CD4-positive, alpha-beta T cell treated with Interleukin-4 for 4 hours (primary cell): ENCODE measurements at places on chromosomes 13 and 19.

- DNase-seq = no peak
Measured at GRCh38 chr13:98467263-98467985, 109.5 kb downstream of the STK24 start.

- no peak for DNase-seq
Measured at GRCh38 chr13:42361701-42362100, 89.7 kb downstream of the AKAP11 start.

- DNase-seq = no peak
Measured at GRCh38 chr19:32802840-32803239, 66.7 kb downstream of the SLC7A9 start.

- no peak for DNase-seq
Measured at GRCh38 chr13:85651440-85651839, 147.8 kb downstream of the SLITRK6 start.

GRCh38 chr19:41441321-41441945 lies 1.5 kb upstream of the ERICH4 start:
- DNase-seq = no peak

- DNase-seq = no peak
Measured at GRCh38 chr19:54506079-54506478, 3.4 kb downstream of the LAIR2 start.

- DNase-seq = no peak
Measured at GRCh38 chr19:16631465-16631864, 3.5 kb upstream of the MED26 start.

DNA sequence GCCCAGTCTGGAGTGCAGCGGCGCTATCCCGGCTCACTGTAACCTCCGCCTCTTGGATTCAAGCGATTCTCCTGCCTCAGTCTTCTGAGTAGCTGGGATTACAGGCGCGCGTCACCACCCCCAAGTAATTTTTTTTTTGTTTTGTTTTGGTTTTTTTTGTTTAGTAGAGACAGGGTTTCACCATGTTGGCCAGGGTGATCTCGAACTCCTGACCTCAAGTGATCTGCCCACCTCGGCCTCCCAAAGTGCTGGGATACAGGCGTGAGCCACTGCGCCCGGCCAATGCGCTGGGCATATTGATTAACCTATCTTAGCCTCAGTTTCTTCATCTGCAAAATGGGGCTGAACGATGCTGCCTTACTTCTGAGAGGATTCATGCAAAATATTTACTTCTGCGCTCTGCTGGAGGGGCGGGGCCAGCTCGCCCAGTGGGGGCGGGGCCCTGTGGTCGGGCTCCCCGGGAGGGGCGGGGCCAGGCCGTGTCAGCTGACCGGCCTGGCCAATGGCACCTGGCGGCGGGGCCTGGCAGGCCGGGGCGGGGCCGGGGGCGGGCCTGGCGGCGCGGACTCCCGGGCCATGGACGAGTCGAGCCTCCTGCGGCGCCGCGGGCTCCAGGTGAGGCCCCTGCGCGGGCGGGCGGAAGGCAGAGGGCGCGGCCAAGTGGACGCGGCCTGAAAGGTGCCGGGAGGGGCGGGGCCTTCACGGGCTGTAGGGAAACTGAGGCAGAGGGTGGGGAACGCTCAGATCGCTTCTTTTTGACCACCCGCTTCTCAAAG lies at the start of gene MAST3:
Gene MAST3 (plus strand): TSS at position 562 of the 776 bp plus-strand sequence. CDS start 15 bp downstream, at position 577.
- peak; percentile 91 for DNase-seq

GRCh38 chr13:77028202-77028601 lies 1.2 kb upstream of the FBXL3 start:
- no peak for DNase-seq

- no peak for DNase-seq
Measured at GRCh38 chr13:25210842-25211569, 38.9 kb upstream of the AMER2 start.

- DNase-seq = no peak
Measured at GRCh38 chr13:41056194-41056593, 5.1 kb upstream of the WBP4 start.

DNA sequence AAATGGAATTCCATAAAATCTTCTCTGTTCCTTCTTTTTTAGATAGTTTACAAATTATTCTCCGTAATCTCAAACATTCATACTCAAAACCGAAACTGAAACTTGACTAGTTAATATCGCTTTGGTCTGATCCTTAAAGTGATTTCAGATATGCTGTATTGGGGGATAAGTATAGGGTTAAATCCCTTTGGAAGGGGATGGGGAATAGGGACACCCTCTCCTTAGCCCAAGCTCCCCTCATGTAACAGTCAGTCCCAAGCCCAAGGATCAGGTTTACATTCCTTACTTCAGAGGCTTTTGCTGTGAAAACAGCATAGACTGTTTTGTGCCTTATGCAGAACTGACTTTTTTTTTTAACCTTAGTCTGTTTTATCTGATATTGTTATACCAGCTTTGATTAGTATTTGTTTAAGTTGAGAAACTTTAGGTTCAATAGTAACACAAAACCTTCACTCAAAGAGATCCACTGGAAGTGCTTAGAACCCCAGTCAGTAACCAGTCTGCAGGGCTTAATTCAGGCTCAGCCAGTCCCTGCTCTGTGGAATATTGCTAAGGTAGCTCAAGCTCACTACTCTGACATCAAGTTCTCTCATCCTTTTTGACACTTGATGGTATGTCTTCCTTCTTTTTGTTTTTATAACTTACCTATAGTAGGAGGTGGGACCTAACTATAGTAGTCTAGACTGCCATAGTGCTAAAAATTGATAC lies 10.5 kb downstream of the CDADC1 start:
- DNase-seq = peak; percentile 37

- DNase-seq = no peak
Measured at GRCh38 chr19:35291259-35291658, 702 bp upstream of the MAG start.

DNA sequence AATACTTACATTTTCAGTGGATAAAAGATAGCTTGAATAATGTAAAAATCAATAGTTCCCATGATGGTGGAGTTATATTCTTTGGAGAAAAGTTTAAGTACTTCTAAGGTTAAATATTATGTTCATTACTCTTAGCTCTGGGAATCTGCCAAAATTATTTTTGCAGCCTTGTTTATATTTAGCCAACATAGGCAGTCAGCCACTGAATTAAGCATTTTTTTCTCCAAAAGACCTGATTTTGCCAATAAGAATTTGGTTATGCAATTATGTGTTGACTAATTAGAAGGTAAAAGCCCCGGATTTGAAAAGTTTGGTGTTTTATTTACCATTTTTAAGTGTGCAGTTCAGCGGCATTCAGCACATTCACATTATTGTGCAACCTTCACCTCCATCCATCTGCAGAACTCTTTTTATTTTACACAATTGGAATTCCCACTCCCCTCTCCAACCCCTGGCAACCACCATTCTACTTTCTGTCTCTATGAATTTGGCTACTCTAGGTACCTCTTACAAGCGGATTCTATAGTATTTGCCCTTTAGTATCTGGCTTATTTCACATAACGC lies 90.1 kb upstream of the C1QTNF9B start:
- DNase-seq = no peak

GRCh38 chr13:104436555-104436954 lies 1370.3 kb upstream of the SLC10A2 start:
- no peak for DNase-seq

- DNase-seq = no peak
Measured at GRCh38 chr19:41359741-41360140, 4.2 kb downstream of the B9D2 start.

DNA sequence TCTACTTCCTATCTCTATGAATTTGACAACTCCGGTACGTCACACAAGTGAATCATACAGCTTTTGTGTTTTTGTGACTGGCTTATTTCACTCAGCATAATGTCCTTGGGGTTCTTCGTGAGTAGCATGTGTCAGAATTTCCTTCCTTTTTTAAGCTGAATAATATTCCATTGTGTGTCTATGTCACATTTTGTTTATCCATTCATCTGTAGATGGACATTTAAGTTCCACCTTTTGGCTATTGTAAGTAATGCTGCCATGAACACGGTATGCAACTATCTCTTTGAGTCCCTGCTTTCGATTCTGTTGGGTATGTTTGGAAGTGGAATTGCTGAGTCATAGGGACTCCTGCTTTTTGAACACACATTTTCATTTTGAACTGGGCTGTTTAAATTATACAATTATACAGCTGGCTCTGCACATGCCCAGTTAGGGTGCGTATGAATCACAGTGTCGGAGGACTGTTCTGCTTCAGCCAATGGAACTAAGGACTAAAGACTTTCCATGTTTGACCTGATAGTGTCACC lies 43.0 kb upstream of the C13orf42 start:
- DNase-seq = no peak

DNA sequence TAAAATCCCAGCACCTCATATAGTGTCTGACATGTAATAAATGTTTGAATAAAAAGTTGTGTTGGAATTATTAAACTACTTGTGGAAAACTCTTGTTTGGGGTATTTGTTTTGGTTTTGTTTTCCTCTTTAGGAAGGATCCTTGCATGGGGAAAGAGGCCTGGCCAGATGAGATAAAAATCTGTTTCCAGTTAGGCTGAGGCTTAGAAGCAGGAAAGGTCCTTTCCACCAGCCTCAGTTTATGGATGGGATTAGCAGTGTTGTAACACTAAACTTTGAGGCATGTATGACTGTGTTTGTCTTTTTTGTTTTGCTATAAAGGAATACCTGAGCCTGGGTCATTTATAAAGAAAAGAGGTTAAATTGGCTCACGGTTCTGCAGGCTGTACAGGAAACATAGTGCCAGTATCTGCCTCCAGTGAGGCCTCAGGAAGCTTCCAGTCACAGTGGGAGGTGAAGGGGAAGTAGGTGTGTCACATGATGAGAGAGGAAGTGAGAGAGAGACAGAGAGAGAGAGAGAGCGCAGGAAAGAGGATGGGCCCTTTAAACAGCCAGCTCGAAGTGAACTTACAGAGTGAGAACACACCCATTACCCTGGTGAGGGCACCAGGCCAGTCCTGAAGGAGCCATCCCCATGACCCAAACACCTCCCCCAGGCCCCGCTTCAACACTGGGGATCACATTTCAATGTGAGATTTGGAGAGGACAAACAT lies 21.6 kb downstream of the SPATA13 start:
- DNase-seq = no peak

DNA sequence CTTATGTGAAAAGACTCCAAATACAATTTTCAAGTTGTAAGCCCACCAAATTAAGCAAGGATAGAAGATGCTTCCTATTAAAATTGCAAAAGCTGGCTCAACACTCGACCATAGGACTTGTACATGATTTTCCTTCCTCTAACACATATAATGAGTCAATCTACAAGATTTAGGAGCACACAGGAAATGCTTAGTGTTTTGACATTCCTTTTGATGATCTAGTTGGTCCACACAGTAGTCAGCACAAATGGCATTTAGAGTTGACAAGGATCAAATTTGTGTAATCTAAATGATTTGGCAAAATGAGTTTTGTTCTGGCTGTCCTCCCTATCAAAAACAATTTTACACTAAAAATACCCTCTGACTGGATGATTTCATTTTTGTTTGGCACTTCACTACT lies 340.2 kb downstream of the DIAPH3 start:
- no peak for DNase-seq

DNA sequence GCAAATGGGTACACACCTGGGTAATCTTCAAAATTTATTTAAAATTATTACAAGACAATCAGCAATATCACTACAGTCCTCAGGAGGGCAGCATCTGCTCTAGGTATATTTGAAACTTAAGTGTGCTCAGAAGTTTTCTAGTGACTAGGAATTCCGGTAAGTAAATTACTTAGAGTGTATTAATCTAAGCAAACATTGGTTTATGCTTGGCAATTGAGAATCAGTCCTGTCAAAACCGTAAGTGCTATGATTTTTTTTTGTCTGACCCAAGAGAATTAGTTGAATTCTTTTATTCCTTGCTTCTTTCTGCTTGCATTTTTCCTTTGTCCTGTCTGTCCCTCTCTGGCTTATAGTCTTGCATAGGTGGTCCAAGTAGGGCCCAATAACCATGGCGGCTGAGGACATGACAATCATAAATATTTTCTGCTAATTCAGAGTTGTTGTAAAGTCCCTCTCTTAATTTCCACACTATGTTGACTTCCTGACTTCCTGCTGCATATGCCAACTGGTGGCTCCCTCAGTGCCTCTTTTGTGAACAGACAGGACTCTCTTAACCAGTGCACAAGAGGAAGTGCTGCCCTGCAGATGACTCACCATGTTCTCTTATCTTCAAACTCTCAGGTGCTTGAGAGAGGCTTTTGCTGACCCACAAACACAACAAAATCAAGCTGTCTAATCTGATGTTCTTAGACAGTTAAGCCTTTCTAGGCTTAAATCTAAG lies 82.2 kb downstream of the SLAIN1 start:
- DNase-seq = peak; percentile 37

DNA sequence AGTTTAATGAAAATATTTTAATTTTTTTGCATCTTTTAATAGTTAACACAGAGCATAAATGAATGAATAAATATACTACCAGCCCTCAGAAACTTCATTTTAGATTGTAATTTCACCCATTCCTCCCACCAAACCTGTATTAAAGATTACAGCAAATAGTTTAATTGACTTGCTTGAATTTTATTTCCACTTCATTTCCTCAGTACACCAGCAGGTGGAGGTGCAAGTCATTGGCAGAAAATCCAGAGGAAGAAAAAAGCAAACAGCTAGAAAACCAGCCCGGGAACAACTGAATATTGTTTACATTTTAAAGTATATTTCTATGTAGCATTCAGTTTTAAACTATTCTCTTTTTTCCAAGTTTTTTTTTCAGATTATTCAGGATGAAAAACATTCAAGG lies 177.8 kb downstream of the OLFM4 start:
- no peak for DNase-seq

- DNase-seq = no peak
Measured at GRCh38 chr13:97188207-97188606, 33.9 kb upstream of the MBNL2 start.

- no peak for DNase-seq
Measured at GRCh38 chr13:41006306-41006705, 12.8 kb downstream of the ELF1 start.

DNA sequence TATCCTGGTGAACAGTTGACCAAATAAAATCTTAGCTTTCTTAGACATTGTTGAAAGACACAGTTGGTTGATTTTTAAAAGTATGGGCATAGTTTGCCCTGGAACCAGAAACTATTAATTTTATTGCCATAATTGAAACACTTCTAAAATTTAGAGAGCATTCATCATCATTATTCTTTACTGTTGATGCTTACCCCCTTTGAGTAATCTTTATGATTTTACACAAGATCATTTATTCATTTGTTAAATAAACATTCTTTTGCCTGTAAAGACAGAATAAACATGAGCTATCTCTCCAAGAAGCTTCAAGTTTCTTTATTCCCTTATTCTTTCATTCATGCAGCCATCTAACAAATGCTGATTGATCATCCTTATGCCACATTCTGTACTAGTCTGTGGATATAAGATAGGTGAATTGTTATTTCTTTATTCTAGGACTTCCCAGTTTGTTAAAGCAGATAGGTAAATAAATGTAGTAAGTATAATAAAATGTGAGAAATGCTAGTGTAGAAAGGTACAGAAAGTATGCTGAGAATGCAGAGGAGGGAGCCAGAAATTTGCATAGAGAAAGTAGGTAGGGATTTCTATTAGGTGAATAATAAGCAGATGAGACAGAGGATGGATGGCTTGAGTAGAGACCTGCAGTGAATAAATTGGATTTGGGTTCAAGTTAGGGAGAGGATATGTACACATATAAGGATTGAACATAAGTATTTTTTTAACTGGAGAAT lies 8.2 kb downstream of the SERTM1 start:
- no peak for DNase-seq
